Stimulated activated CD4-positive, alpha-beta T cell treated with anti-CD3 and anti-CD28 coated beads, Interleukin-12 subunit alpha, Interleukin-12 subunit beta, amount 100 ng/mL, for 48 hours (primary cell): ENCODE measurements at places on chromosomes 7 and 10.

- no peak for DNase-seq
Observed at GRCh38 chr7:805261-805660, 27.0 kb upstream of the SUN1 start.

DNA sequence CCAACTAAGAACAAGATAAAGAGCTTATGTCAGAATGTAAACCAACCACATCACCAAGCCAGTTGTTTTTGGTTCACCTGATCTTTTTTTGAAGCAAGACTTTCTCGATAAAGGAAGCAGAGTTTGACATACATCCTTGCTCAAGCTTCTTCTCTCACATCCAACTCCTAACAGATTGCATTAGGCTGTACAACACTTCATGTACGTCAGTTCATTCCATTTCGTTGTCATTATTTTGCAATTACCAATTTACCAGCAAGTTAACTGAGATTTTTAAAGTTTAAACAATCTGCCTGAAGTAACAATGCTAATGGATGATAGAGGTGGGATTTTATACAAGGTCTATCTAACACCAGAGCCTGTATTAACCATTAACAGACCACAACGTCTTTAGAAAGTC, 41.0 kb downstream of the NRAP start:
- DNase-seq: no peak

DNA sequence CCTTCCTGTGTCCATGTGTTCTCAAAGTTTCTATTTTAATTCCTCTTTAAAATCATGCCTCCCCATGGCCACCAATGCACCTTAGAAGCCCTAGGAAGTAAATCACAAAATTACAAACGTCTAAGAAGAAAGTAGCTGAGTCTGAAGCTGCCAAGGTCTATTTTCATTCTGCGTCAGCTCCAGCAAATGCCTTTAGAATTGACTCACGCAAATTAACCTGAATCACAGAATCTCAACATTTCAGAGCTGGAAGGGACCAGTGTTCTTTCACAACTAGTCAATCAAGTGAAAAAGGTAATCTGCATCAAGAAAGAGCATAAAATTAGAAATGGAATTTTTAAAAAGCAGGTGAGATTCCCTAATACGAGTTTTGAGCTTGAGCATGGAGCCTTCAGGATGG, 1017.6 kb downstream of the SORCS3 start:
- DNase-seq: no peak

- no peak for DNase-seq
Observed at GRCh38 chr7:2720024-2720423, 32.0 kb downstream of the AMZ1 start.

DNA sequence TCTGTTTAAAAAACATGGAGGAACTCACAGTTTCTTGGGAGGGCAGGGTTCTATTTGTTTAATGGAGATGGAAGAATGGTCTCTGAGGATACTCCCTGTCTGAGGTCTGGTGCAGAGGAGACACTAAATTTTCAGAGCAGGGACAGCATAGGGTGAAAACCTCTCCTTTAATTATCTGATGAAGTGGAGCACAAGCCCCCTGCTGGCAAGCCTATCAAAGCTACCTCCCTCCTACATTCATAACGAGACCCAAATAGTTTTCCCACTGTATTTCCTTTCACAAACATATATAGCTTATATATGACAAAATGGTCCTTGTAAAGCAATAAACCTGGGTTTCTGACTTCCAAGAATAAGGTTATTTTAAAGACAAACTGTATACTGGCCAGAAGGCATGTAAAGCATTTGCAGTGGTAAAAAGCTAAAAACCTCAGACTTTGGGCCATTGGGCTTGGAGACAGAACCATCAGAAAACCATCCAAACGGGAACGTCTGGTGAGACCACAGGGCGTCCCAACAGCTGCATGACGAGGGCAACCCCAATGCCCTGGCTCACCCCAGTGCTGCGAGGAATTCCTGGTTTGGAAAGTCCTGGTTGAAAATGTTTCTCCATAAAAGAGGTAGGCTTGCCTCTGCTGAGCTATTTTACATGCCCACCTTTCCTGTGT, 201.3 kb downstream of the FANK1 start:
- no peak for DNase-seq

- no peak for DNase-seq
Observed at GRCh38 chr10:13994932-13995331, 335.8 kb downstream of the FRMD4A start.

GRCh38 chr7:84647797-84648757, 453.5 kb upstream of the SEMA3A start:
- no peak for DNase-seq

- no peak for DNase-seq
Observed at GRCh38 chr7:33422825-33423645, 293.7 kb downstream of the BBS9 start.

DNA sequence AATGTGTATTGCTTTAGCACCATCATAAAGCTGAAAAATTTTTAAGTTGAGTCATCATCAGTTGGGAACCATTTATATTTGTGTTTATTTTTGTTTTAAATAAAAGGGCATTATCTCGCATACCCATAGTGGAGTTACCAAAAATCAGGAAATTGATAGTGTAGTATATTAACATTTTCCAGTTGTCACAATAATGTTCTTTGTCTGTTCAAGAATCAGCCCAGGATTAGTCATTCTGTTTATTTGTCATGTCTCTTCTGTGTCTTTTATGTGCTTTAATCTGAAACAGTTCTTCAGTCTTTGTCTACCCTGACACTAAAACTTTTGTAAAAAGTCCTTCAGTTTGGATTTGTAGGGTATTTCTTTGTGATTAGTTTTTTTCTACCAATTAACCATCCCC, 827.8 kb upstream of the ZWINT start:
- no peak for DNase-seq

DNA sequence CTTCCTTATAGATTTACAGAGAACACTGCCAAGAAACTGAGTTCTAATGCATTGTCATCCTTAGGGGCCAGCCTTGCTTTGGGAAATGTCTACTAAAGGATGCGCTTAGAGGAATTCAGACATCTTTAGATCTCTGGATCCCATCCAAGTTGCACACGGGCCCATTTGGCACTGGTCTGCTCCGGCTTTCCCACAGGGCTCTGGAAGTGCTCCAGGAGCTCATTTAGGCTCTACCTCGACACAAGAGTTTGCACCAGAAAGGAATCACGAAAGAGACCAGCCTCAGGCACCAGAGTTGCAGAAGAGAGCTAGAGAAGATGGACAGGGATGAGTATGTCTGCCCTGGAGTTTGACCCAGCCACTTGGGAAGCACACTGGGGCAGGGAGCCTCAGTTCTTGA, 150.1 kb upstream of the TMEM72 start:
- DNase-seq: no peak

- no peak for DNase-seq
Observed at GRCh38 chr10:31467791-31468535, 148.9 kb downstream of the ZEB1 start.

DNA sequence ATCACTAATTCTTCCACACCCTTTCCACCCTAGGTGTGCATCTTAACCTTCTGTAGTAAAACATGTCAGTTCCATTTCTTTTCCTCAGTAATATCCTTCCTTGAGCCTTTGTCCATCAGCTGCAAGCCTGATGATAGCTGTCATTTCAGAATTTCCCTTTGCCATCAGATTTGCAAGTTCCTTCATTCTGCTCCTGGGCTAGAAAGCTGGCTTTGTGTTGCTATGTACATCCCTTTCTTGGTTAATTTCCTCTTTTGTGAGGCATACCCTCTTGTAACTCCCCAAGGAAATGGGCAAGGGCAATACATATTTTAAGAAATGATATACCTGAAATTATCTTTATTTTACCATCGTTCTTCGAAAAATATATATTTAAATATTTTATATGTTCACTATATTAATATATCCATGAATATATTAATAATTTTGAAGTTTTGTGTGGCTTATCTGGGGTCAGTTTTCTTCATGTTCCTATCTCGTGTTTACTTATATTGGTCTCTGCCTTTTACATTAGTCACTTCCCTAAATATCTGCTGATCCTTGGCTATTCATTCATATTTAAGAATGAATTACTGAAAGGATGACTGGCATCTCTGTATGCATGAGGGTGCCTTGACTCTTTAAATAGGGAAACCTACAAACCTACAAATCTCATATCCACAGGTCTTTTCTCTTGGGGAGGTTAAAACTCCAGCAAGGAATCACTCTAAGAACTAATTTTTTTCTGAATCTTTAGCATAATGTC, 143.8 kb downstream of the ZNF22 start:
- DNase-seq: no peak

- no peak for DNase-seq
Observed at GRCh38 chr7:93736668-93737369, 153.7 kb downstream of the TFPI2 start.

GRCh38 chr7:91347290-91347689, 83.1 kb downstream of the FZD1 start:
- no peak for DNase-seq

GRCh38 chr7:32890010-32890792, 1.4 kb downstream of the KBTBD2 start:
- DNase-seq: no peak

DNA sequence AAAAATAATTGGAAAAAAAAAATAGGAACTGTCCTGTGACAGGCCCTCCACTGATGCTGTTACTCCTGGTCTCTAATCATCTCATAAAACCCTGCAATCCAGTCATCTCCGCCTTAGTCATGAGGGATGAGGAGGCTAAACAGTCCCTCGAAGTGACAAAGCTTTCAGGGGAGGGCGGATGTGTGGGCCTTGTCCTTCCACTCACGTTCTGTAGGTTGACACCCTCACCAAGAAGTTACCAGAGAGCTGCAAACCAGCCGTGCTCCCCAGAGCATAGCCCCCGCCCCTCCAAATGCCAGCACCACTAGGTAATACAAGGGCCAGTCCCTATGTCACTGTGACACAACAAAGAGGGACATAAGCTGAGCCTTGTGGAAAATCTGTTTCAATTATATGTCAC, 11.9 kb downstream of the COBL start:
- no peak for DNase-seq

- no peak for DNase-seq
Observed at GRCh38 chr7:148547951-148548350, 42.6 kb upstream of the C7orf33 start.

DNA sequence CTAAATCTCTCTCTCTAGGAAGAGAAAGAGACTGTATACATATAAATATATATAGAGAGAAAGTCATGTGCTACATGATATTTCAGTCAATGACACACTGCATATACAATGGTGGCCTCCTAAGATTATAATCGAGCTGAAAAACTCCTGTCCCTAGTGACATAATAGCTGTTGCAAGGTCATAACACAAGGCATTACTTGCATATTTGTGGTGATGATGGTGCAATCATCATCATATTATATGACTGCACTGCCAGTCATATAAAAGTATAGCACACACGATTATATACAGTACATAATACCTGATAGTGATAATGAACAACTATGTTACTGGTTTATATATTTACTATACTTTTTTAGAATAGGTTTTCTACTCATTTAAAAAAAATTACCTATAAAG, 316.7 kb downstream of the FGFR2 start:
- DNase-seq: no peak

DNA sequence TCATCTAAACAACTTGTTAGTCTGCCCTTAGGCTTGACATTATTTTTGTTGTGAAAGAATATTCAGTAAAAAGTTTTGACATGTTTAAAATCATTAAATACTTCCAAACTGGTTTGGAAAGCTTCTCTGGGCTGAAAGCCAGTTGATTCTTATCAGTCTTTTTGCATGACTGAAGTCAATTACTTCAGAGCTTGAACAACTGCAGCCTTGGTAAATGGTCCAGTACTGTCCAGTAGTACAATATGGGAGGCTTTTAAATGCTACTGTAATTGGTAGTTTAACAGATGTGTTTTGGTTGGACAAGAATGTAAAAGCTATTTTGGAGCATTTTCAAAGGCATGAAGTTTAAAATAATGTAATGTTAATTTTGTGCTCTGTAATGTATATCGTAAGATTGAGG, 103.4 kb downstream of the SDK1 start:
- no peak for DNase-seq

- DNase-seq: no peak
Observed at GRCh38 chr7:105719395-105719794, 138.1 kb upstream of the EFCAB10 start.

GRCh38 chr7:75611557-75612178, 119.5 kb downstream of the SPDYE5 start:
- no peak for DNase-seq

DNA sequence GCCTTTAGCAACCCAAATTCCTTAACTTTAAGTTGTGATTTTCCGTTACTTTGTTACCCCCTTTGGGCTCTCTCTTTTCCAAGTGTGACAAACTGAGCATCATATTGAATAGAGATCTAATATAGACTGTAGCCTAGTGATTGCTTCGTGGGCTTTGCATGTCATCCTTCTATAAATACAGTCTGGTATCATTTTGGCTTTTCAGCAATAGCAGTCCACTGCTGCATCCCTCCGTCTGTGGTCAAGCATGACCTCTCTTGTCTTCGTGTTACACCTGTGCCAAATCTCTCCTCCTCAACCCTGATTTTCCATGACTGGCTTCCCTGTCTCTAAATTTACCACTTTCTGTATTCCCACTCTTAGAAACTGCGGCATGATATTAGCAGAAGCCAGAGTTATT, 53.8 kb upstream of the AGK start:
- DNase-seq: no peak

DNA sequence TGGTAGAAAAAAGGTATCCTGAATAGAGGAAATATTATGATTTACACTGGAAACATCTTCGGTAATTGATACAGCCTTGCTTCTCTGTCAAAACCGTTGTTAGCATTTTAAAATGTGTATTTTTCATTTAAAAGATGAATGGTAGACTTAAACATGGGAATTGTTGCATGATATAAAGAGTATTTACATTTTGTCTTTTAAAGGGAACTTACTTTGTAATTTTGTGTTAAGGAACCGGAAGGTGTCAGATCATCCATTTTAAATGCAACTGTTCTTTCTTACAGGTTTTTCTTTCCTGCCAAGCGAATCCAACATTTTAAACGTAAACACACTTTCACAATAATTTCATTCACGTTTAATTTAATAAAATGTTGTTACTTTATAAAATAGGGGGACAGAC, 1.8 kb upstream of the IGF2BP3 start:
- DNase-seq: no peak

DNA sequence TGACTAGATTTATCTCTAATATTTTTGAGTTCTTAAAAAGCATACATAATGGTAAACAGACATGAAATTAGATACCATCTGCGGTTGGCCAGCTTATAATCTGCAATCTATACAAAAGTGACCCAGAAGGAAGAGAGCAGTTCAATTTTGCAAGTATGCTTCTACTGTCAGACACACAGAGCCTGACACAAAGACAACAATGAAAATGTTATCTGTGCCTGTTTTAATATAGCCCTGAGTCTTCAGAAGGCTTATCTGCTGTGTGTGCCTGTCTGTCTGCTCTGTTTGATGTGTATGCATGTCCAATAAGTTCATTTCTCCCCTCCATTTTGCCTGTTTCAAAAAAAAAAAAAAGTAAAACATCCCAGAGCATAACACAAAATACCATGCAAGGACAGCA, 73.3 kb upstream of the FHIP2A start:
- no peak for DNase-seq

DNA sequence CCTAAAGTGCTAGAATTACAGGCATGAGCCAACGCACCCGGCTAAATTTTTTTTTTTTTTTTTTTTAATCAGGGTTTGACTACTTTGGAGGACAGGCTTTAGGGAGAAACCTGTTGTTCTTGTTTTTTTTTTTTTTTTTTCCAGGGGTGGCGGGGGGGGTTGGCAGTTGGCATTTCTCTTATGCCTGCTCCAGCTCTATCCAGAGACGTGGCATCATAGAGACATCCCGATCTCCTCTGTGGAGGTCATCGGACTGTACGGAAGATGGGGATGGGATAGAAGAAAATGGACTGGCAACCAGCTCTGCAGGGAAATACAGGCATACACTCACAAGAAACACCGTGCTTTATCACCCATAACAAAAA, 130.8 kb downstream of the PRPF18 start:
- DNase-seq: no peak

- DNase-seq: no peak
Observed at GRCh38 chr10:101000915-101001658, 1.5 kb downstream of the LZTS2 start.
